Astrocyte of the hippocampus (primary cell): ENCODE measurements at places on chromosomes 6 and 20.

GRCh38 chr20:1945660-1946059 is 48.2 kb downstream of the PDYN start:
- DNase-seq = no peak

DNA sequence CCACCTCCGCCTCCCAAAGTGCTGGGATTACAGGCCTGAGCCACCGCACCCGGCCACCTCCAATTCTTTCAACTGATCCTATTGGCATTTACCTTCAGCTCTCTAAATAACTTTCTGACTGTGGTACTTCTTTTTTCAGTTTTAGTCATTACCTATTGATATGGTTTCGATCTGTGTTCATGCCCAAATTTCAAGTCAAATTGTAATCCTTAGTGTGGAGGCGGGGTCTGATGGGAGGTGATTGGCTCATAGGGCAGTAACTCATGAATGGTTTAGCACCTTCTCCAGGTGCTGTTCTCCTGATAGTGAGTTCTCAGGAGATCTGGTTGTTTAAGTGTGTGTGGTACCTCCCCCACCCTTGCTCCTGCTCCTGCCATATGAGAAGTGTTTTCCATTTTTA is 140.9 kb downstream of the LPA start:
- DNase-seq = no peak

DNA sequence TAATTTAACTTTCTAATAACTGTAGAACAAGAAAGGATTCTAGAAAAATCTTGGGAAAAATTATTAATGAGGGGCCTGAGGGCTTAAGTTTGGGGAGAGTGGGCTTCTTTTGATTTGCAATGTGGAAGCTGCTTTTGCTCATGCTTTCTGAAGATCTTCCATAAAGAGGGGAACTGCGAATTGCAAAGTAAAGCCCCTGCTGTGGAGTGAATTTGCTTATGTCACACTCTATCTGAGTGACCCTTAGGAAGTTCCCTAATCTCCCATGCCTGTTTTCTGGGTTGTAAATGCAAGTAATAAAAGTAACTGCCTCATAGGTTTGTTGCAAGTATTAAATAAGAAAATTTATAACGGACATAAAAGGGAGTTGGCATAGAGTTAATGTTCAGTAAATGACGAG is 301.2 kb downstream of the PLCB1 start:
- DNase-seq = no peak

DNA sequence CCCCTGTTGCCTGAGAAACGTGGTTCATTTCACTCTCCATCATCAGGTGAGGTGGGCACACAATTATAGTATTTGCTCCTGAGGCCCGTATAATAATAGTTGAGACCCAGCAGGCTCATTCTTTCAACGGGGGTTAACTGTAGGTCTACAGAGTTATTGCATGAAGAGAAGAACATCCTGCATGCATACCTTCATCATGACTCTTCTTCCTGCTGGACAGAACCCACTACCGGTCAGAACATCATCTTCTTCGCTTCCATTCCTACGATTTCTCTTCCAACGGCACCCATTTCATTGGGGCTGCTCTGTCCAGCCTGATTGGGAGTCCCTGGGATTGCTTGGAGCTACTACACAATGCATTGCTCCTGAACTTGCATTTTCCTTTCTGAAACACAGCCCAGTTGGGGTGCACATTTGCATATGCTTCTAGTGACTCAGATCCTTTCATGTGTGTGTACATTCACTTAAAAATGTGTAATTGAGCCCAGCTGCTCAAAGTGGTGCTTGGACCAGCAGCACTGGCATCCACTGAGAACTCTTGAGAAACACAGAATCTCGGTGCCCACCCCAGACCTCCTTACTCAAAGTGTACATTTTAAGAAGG is 57.4 kb downstream of the SLC24A3 start:
- peak; percentile 6 for DNase-seq

- DNase-seq = no peak
Observed at GRCh38 chr20:62656197-62656918, 14.1 kb downstream of the SLCO4A1 start.

- DNase-seq = peak; percentile 85
Observed at GRCh38 chr20:1266167-1266973, at the start of gene SNPH. TSS of gene SNPH (plus strand) at chr20:1266294. CDS start at chr20:1296240, 29,946 bp downstream.

DNA sequence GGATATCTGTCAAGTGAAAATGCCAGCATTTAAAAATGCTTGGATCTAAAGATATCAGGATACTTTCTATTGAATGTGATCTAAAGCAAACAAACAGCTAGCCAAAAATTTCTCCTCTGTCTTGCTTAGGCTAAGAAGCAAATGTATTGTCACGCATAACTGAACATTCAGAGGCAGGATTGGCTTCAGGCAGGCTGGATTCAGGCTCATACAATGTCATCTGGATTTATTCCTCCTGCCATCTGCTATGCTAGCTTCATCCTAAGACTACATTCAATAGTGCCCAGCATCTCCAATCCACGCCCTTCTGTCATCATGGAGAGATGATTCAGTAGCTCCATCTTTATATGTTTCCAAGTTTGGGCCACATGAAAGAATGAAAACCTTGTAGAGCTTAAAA is 27.1 kb downstream of the PFDN4 start:
- DNase-seq = peak; percentile 46
